ENCODE measurements at places on chromosomes 6 and 20. TPM values are rescaled to one million over a fixed set of nuclear protein-coding genes. Genes with fewer than 3 reads are reported as not detected.

The ANKRD66 gene
- not detected for total RNA-seq

- H3K4me3 ChIP-seq, result no peak overlapping the region
- H3K36me3 ChIP-seq, result peaks cover 18% of the 10 kb centered on the region
- DNase-seq, result no peak
Observed at GRCh38 chr6:149368065-149368464, 32.0 kb upstream of the SUMO4 start.

The GABRR2 gene
- not detected for total RNA-seq

DNA sequence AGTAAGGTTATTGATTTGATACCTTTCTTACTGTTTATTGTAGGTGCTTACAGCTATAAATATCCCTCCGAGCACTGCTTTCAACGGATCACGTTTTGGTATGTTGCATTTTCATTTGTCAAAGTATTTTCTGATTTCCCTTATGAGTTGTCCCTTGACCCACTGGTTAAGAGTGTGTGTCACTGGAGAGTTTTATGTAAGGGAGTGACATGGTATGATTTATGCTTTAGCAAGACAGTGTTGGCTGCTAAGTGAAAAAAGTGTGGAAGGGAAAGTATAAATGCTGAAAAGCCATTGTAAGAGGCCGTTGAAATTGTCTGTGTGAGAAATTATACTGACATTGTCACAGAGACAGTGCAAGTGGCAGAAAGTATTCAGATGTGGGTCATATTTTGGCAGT, 72.0 kb downstream of the SYCP2 start:
- no peak overlapping the region for H3K27ac ChIP-seq
- H3K36me3 ChIP-seq, result no peaks in the 10 kb centered on the region
- H3K4me1 ChIP-seq, result no peaks in the 10 kb centered on the region
- H3K4me3 ChIP-seq, result no peak overlapping the region
- no peak for DNase-seq

Measured in activated naive CD4-positive, alpha-beta T cell treated with anti-CD3 and anti-CD28 coated beads for 36 hours (primary cell).